ENCODE measurements at places on chromosomes 6 and 20.

- no peak for DNase-seq
Measured at GRCh38 chr6:28977341-28978132, 27.6 kb downstream of the ZNF311 start.

- no peak for DNase-seq
Measured at GRCh38 chr6:54493138-54493537, 184.9 kb downstream of the TINAG start.

GRCh38 chr6:33725222-33725621 is 13.7 kb upstream of the UQCC2 start:
- no peak for DNase-seq

DNA sequence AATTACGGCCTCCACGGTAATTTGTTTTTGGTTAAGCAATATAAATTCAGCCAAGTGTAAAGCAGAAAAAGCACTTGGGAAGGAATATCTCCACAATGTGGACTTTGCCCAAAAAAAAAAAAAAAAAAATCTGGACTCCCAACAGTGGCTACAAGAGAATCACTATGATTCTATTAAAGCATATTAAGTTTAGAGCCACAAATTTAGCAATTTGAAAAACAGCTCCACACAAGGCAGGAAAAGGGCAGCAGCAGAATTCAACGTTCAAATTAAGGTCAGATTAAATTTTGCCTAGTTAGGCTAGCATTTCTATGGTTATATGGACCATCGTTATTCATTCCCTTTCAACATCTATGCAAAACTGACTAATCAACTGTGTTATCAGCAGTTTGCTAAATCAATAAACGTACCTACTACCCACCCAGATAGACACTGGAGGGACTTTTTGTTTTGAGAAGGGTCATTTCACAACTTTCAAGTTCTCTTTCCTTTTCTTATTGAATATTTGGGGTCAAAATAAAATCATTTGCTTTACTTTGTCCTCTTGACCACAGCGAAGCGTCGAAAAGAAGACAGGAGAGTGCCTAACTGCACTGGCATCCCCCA is 1.0 kb downstream of the MCM9 start:
- DNase-seq = no peak

- no peak for DNase-seq
Measured at GRCh38 chr20:25222461-25223178, 25.3 kb upstream of the PYGB start.

- no peak for DNase-seq
Measured at GRCh38 chr20:504632-505075, 38.9 kb downstream of the CSNK2A1 start.

- peak; percentile 61 for DNase-seq
Measured at GRCh38 chr6:129498950-129499842, 210.8 kb downstream of the ARHGAP18 start.

DNA sequence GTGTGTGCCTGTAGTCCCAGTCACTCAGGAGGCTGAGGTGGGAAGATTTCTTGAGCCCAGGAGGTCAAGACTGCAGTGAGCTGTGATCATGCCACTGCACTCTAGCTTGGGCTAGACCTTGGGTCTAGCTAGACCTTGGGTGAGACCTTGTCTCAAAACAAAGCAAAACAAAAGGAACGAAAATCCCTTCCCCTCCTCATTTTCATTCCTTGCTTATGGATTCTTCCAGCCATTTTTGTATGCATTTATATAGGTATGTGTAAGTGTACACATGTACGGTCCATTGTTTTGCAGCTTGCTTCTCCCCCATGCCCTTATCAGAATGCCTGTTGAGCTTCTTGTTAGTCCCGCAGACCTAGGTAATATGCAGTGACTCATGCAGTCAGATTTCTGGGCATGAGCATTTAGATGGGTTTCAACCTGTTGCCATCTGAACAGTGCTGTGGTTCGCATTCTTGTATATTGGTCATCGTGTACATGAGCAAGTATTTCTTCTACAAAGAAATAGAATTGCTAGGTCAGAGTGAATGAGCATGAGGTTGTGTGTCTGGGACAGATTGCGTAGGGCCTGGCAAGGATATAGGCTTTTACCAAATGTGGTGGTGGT is 73.2 kb downstream of the ATRN start:
- DNase-seq = no peak

GRCh38 chr6:137497721-137498463 is 3.7 kb upstream of the OLIG3 start:
- DNase-seq = no peak

DNA sequence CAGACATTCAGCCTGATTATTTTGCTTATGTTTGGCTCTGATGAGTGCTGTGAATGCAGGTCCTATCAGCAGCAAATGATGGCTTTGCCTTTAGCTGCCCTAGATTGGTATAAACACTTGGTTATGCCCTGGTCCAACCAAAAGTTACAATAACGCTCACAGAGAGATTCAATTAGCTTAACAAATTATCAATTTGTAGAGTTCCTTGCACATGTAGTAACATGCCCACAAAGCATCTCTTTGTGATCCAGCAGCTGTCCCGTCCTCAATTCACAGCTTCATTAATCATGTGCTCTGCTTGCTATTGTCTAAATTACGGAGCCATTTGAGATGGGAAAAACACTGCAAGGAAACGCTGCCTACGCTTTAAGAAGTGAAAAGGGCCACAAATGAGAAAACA is 457.9 kb downstream of the HDGFL1 start:
- DNase-seq = peak; percentile 31

- no peak for DNase-seq
Measured at GRCh38 chr20:41320441-41320840, 2.9 kb upstream of the ZHX3 start.

- no peak for DNase-seq
Measured at GRCh38 chr20:46746956-46747526, 37.6 kb downstream of the SLC2A10 start.

GRCh38 chr6:20631549-20631924 is 97.3 kb downstream of the CDKAL1 start:
- no peak for DNase-seq

DNA sequence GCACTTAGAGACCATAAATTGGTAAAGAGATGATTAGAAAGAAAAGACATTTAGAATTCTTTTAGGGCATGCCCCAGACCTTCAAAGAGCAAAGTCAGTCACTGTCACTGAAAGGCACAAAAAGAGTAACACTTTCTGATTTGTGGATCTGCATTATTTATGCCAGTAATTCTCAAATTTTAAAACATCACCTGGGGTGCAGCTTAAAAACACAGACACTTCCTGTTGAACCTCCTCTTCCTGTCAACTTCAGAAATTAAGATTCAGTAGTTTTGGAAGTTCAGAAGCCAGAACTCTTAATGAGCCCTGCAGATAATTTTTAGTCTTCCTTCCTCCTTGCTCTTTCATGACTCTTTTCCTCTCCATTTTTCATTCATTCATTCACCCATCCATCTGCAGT is 137.5 kb downstream of the NRN1 start:
- no peak for DNase-seq

DNA sequence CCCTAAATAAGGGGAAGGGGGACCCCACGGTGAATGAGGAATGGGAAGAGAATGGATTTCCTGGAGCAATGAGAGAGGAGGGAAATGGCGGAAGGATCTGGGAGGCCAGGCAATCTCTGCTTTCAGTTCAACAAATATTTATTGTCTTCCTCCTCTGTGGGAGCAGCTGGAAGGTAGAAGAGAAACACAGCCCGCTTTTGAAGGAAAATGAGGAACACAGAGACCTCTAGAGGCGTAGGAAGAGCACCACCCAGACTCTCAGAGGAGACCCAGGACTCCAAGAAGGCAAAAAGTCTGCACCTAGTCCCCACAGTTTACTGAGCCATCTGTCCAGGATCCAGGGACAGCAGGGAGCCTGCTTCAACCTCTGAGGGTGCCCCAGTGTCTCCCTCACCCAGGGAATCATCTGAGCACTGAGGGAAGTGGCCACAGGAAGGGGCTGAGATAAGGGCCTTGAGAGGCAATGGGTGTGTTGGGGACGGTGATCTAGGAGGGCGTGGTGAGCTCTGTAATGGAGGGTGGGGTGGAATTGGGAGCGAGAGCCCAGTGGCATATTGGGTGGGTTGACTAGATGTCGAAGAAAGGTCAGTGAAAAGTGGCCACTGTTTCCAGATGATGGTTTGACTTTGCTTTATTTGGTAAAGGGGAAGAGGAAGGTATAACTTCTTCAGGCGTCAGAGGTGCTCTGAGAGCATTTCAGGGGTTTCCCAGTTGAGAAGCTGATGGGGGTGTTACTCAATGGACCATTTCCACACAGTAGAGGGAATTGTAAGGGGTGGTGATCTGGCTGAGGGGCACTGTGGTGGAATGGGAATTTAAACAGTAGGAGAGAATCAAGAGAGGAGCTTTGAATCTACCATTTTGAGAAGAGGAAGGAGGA is 610 bp downstream of the PSORS1C1 start:
- no peak for DNase-seq

- DNase-seq = no peak
Measured at GRCh38 chr6:37524025-37524969, 24.6 kb upstream of the CCDC167 start.

- no peak for DNase-seq
Measured at GRCh38 chr6:45595010-45595851, 217.5 kb upstream of the SUPT3H start.

GRCh38 chr6:145289573-145289972 is 445.7 kb downstream of the EPM2A start:
- DNase-seq = no peak

DNA sequence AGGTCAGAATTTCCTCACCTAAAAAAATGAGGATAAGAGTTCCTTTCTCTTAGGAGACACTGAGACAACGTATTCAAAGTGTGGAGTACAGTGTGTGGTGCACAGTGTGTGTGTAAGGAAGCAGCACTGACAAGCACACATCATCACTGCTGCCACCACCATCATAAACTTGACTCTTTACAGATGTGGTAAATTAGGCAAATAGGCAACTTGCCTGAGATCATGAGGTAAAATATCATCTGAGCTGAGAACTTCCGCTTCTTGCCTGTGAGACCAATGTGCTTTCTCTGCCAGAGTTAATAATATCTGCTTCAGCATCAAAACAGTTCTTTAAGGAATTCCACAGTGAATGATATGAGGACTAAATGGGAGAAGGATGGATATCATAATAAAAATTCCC is 52.7 kb downstream of the LYRM4 start:
- DNase-seq = no peak

GRCh38 chr6:12232339-12232738 is 57.8 kb upstream of the EDN1 start:
- DNase-seq = no peak

DNA sequence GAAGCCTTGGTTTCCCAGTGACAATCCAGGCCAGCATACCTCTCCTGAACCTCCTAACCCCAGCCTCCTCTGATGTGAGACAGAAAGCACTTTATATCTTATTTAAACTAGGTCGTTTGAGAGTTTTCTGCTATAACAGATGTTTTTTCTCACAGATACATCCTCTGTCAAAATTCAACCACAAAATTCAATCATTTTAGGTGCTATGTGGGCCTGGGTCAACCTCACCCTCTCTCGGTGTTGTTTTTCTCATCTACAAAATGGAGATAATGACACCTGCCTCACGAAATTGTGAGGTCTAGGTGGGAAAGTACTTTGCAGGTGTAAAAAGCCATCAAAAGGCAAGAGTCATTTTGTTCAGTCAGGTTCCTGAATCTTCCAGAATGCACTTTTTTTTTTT is 46.2 kb upstream of the NFATC2 start:
- DNase-seq = no peak

GRCh38 chr6:80319196-80319595 is 212.7 kb downstream of the BCKDHB start:
- no peak for DNase-seq

GRCh38 chr20:2101057-2101864 is at the start of gene STK35:
Gene STK35 (plus strand): TSS chr20:2101827. CDS start chr20:2101882, 55 bp downstream.
- no peak for DNase-seq

DNA sequence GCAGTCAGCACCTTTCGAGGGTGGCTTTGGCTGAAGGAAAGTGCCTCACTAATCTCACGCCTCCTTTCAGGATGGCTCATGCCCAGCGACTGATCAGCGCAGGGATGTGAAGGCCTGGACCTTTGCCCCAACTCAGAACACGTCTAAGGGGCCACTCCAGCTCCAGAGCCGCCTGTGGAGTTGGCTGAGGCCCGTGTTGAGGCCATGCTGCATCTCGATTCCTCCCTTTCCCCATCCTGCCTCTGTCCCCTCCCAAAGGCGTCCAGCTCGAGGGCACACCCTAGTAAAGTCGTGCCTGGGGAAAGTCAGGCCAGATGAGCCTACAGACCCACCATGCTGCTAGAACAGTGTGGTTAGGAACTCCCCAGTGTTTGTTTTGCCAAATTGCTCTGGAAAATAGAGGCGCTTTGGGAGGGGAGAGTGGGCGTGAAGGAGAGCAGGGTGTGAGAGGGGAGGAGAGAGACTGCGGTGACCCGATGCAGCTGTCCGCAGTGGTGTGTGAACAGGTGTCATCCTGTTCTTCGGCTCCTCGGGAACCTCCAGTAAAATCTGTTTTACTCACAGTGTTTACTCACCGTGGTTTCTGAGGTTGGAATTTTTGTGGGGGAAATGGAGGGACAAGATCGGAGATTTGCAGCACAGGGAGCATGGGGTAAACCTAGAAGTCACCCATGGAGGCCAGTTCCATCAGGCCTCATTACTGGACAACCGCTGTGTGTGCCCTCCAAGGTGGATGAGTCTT is 85.0 kb upstream of the PMEPA1 start:
- no peak for DNase-seq

DNA sequence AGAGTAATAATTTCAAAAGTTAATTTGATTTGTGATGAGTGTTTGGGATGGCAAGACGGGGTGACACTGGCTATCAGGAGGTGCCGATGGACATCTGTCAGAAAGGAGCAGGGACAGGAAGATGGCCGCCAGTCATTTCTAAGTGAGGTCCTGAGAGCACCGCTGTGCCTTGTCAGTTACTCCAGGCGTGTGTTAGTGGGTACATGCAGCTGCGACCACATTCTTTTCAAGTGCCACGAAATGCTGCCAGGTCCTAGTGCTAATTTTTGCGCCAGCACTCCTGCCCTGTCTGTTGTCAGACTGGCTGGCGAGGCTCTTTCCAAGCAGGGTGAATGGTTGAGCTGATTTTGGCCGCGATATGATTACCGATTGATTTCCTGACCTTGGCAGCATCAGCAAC is 64.6 kb upstream of the INSM1 start:
- no peak for DNase-seq

DNA sequence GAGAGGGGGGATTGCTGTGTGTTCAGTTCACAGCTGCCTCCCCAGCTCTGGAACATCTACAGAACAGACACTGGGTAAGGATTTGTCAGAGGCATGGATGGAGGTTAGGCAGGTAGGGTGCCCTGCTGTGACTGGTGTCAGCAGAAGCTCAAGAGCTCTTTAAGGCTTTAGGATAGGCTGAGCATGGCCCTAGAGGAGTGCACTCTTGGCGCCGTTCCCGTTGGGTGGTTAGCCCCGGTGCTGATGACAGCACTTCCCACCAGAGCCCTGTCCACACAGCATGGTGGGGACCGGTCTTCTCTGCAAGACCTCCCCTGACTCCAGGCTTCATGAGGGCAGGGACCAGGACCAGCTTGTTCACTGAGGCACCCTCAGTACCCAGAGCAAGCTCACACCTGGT is 262.0 kb downstream of the BMP7 start:
- no peak for DNase-seq
